NCI-H1048 (cell line): ENCODE measurements at places on chromosomes 4 and X.

DNA sequence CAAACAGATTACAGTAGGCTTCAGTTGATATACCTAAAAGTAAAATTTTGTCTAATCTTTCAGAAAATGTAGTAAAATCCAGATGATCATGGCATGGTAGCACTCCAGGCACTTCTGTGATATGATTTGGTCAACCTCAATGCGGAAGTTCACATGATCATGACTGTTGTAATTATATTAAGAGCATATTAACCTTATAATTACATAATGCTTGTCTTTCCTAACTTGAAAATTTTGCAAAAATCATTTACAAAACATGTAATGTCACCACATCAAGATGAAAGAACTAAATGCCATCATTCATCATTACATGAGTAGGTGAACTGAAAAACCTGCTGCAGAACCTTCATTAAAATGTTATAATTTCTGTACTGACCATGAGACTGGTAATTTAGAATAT, 88.1 kb downstream of the MBNL3 start:
- DNase-seq, result no peak

- DNase-seq, result no peak
These were observed 425.7 kb downstream of the PABPC4L start for GRCh38 chr4:133775881-133776280.

DNA sequence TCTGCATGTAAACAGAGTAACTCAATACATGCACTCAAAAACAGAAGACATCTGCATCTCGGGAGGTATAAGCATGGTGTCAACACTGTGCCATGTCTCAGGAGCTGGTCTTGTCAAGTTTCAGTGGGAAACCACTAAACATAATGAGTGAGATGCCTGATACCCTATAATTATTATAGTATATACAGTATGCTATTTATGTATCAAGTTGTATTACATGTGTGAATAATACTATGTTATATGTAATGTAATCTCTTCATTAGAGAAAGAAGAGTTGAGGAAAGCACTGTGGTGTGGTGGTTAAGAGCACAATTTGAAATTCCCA, 2.5 kb downstream of the PPBP start:
- no peak for DNase-seq

- DNase-seq, result no peak
These were observed 99.5 kb upstream of the USP38 start for GRCh38 chr4:143085224-143085623.

GRCh38 chr4:128456171-128456570, 168.6 kb upstream of the PGRMC2 start:
- no peak for DNase-seq

DNA sequence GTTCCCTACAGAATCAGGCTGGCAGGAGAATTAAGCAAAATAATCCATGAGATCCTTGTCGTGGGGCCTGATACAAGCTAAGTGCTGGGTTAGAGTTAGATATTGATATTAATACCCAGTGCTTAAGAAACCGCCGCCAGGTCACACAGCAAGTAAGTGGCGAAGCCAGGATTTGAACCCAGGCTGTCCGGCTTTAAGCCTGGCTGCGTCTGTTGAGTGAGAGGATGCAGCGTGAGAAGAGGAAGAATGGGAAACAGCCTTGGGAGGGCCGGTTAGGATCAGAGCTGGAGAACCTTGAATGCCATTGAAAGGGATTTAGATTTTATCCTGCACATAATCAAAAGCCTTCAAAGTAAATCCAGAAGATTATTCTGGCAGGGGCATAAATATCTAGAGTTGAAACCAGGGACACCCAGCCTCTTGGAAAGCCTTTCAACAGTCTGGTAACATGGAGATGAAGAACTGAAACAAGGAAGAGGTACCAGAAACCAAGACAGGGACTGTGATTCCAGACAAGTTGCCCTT, 64.8 kb upstream of the HELT start:
- no peak for DNase-seq

DNA sequence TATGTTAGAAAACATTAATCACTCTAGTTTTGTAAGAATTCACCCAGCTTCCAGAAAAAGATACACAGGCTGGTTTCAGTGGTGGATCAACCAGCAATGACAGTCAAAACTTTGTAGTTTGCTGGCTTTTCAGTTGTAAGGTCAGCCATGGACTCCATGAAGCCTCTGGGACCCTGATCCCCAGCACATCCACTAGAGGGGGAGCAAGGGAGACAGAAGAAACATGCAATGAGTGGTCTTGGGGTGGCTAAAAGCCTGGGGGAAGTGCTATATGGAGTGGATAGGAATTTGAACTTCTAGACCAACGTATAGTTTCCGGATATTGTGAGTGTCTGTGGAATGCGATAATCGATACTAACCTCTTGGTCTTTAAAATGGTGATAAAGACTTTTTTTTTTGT, 72.7 kb downstream of the AFF2 start:
- no peak for DNase-seq

- no peak for DNase-seq
These were observed 103.7 kb downstream of the JADE1 start for GRCh38 chr4:128913228-128913627.

- no peak for DNase-seq
These were observed 113.3 kb downstream of the ELOVL6 start for GRCh38 chr4:110085131-110085530.

DNA sequence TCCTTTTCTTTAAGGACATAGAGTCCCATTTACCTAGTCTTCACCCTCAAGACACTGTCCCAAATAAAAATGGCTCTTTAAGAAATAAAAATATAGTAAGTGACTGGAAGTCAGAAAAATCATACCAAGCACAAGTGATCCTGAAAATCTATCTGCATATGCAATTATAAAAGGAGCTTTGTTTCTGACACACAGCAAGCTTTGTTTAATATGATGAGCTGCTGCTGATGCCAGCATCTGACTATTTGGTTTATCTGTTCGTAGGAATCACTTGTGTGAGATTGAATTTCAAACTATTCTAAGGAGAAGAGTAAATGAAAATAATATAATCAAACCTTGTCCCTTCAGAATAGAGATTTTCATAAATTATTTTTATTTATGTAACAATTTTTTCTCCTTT, 332.4 kb downstream of the PCDH7 start:
- no peak for DNase-seq

GRCh38 chr4:2266181-2266580, 4.3 kb upstream of the MXD4 start:
- no peak for DNase-seq

GRCh38 chr4:27308379-27308778, 447.7 kb downstream of the STIM2 start:
- DNase-seq, result no peak

- no peak for DNase-seq
These were observed 87.5 kb downstream of the NSUN7 start for GRCh38 chr4:40837094-40837870.

GRCh38 chr4:6360385-6360784, 90.7 kb downstream of the WFS1 start:
- no peak for DNase-seq

- DNase-seq, result no peak
These were observed 56.0 kb downstream of the TMEM131L start for GRCh38 chr4:153521999-153522801.

DNA sequence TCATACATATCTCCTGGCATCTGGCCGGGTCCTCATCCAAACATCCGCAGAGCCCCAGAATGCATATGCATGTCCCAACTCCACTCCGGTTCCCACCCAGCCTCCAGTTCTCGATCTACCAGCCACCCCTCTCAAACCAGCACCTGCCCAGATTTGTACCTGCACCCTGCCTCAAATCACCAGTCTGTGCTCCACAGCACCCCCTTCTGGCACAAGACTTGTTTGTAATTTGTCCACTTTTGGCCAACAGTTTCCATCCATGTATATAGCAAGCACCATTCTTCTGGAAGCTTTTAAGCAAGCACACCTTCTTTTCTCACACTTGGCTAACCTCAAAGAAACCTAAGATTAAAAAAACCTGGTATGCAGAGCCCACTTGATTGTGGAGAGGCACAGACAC, 644.1 kb downstream of the MID1IP1 start:
- no peak for DNase-seq

DNA sequence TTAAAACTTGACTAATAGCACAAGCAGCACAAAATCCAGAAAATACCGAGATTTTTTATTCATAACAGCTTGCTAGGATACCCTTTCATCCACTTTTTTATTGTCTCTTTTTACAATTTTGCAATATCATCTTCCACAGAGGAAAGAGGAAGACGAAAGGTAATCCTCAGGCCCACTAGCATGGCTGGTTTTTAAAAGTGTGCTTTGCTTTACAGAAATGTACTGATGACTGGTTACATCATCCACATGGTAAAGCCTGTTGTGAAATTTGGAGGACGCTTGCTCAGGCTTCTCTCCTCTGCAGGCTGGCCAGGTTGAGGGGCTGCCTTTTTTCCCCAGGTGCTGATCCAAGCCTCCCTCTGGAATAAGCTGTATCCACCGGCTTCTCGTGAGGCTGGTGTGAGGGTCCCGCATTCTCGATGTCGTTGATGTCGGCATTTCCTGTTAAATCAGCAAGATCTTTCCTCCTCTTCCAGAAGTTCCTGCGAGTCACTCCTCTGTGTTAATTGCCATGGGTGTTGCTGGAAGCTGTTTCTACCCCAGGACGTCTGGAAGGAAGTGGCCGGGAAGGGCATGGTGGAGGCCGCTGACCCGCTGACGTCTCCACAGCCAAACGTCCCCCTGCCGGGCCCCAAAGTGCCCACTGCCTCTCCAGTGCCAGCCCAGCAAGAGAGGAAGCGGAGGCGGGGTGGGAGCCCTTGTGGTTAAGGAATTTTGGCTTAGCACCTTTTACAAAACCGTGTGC, 5.8 kb upstream of the DGKQ start:
- DNase-seq, result no peak

DNA sequence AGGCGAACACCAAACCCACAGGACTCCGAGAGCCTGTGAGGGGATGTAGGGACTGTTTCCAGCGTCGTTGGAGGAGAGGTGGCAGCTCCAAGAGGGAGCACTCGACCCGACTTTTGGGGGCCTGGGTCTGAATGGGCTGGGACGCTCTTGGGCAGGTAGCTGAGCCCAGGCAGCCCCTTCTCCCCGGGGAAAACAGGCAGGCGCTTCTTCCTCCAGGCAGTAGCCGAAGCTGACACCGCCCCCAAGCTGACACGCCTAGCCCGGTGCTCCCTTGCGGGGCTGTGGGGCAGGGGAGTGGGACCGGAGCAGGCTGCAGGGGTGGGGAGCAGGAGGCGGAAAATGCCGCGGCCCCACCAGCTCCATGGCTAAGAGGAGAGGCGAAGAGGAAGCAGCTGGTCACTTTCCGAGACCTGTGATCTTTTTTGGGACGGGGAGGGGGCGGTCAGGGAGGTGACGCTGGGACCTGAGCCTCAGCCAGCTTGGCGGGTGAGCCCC, 4.2 kb downstream of the NKX1-1 start:
- DNase-seq, result no peak

- DNase-seq, result no peak
These were observed 8.8 kb downstream of the MAEA start for GRCh38 chr4:1298461-1298860.

DNA sequence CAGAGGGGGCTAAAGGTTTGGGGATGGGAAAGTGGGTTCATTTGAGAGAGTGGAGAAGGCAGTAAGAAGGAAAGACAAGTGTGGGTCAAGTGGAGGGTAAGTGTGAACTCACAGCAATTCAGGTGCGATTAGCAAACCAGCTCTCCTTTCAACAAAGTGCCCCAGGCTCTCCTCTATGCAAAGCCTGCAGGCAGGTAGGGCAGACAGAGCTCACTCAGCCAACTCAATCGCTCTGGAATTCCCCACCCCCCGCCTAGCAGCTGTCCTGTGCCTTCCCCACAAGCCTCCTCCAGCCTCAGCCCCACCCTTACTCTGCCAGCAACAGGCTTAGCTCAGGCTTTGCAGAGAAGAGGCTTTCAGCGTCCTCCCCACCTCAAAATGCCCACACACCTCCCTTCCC, 14.8 kb upstream of the MAMLD1 start:
- DNase-seq, result no peak

- DNase-seq, result no peak
These were observed 36.6 kb downstream of the ANAPC10 start for GRCh38 chr4:145061318-145061920.

DNA sequence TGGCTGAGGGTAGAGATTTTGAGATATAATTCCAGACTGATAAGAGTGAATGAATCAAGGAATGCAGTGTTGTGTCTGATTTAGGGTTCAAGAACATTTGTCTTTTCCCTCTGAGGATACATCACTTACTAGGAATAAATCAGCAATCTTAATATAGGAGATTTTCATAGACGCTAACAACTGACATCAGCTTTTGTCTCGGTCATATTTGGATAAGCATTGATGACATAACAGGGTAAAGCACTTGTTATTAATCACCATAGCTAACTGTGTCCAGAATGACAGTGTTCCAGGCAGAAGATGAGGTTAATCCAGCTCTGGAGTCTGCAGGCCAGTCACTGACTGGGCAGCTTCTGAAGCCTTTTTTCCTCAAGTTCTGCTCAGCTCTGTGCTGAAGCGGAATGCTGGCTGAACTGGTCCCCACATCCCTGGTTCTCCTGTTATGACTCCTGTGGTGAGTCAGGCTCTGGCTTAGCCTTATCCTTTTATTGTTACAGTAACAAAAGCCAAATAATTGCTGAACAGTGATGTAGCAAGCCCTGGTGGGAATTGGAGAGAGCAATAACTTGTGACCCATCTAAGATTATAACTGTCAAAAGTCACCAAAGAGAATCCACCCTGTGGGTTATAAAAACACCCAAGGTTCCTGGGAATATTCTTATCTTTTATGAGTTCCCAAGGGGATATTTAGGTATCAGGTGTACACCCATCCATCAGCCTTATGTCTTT, 41.8 kb downstream of the FNIP2 start:
- DNase-seq, result no peak

DNA sequence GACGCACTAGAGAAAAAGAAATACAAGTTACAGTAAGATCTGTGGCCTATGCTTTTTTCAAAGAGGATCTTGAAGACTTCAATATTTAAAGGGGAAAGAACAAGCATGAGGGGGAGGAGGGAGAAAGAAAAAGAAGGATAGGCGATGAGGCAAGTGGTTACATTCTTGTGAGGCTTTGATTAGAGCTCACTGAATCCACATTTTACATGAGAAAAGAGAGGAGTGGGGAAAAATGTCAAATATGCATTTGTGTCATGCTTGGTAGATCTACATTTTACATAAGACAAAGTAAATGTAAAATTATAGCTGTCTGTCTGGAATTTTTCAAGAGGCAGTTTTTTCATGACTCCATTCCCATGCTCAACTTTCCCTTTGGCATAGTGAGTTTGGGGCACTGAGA, 965.9 kb downstream of the FSTL5 start:
- DNase-seq, result no peak

DNA sequence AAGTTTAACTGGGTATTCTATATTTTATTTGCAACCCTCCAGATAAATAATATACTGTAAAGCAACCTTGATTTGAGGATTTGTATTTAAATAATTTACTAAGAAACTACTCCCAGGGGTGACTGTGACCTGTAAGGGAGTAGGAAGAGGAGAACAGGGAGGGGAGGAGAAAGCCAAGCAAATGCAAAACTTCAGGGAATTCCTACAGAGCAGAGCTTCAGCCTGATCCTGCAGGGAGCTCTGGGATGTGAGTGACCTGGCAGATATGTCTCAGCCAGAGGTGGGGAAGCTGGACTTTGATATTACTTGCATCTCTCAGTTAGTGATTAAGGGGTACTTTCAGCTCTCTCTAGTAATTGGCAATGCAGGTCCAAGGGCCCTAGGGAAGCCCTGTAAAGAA, 302.0 kb downstream of the FRMPD4 start:
- DNase-seq, result no peak
